ENCODE measurements at places on chromosomes 3 and 15. TPM values are rescaled to one million over a fixed set of nuclear protein-coding genes. Genes with fewer than 3 reads are reported as not detected.

DNA sequence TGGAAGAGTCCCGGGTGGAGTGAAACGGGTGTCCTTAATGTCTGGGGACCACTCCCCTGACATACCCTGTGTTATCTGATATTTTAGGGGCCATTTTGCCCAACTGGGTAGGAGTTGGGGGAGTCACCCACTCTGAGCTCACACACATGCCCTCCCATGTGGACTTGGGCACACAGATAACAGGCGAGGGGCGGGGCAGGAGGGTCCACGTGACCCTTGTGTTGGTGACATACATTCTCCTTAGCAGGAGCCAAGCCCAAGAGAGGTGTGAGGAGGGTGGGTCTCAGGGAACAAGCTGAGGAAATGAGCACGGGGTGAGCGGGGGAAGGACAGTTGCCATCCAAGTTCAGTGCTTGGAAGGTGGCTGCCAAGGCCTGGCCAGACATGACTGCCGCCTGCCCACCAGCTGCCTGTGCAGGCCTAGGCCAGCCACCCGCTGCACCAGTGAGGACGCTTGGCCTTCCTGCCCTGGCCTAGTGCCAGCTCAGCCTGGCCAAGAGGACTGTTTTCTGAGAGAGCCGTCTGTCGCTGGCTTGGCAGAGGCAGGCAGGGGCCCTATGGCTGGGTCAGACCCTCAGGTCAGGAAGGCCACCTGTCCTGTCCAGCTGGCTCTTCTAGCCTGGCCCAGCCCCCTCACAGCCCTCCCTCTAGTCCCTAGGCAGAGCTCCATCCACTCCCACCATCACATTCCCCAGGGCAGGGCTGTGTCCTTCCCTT is 31.3 kb upstream of the TMEM115 start:
- DNase-seq: peak; percentile 76

The ZPLD1 gene
- 0.59 TPM for total RNA-seq

The TP63 gene
- 2.5 TPM for total RNA-seq

The GP5 gene
- total RNA-seq: 0.31 TPM

- DNase-seq: no peak
Observed at GRCh38 chr3:13617097-13617738, 68.3 kb downstream of the FBLN2 start.

The UTS2B gene
- total RNA-seq: 0.36 TPM

The MYH15 gene
- 0.19 TPM for total RNA-seq

- DNase-seq: no peak
Observed at GRCh38 chr3:81040107-81040506, 721.3 kb downstream of the GBE1 start.

The CFAP100 gene
- total RNA-seq: not detected

GRCh38 chr15:95839367-95839782 is 491.1 kb upstream of the NR2F2 start:
- no peak for DNase-seq

DNA sequence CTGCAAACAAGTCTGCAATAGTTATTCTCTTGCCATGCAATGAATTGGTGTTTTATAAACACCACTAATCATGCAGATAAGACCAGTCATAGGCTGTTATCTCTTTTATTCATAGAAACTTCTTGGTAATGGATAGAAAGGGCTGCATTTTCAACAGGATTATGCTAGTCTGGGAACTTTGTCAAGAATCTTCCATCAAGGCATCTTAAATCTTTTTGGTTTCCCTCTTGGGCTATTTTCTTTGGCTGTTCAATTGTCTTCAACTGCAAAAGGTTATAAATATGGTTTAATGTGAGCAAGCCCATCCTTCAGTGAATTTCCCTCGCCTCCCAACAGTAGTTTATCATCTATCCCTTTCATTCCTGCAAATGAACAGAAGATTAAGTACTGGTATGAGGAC is 59.0 kb upstream of the MINAR1 start:
- no peak for DNase-seq

The SEMA3B gene
- 14.0 TPM for total RNA-seq

DNA sequence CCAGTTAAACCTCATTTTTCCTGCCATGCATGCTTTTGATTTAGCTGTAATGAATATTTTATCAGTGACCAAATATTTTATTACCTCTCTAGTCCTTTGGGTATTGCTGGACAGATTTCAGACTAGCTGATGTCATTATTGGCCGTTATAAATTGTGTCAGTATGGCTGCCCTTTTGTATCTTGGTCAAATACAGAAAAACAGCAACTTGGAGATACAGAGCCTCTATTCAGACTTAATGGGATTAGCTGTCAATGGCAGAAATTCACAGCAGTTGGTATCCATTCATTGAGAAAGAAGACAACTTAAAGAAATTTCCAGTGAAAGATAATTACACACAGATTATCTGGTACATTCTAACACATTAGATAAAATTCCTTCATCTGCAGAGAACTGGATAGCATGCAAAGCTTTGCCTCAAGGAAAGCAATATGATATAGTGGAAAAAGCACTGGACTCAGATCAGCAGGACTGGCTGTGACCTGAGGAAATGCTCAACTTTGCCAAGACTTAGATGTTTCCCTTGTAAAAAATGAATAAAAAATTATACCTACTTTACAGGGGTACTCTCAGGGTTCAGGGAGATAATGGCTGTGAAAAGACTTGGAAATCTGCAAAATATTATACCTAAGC is 20.8 kb downstream of the COL6A6 start:
- DNase-seq: no peak
